ENCODE measurements at places on chromosomes 4 and X.

DNA sequence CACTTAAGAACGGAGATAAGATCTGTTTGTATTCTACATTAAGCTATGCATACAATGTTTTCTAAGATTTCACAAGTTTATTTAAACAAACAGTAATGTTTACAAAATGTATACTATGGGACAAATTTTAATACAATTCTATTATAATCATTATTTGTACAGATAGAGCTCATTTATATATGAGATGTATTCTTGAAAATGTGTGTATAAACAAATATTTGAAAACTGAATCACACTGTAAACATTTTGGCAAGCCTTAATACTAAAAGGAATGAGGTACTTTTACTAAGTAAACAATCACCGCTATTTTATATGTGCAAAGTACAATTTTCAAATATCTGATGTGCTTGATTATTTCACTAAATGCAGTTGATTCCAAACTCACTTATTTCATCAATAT lies 119.2 kb upstream of the MAB21L2 start:
- no peak for DNase-seq

DNA sequence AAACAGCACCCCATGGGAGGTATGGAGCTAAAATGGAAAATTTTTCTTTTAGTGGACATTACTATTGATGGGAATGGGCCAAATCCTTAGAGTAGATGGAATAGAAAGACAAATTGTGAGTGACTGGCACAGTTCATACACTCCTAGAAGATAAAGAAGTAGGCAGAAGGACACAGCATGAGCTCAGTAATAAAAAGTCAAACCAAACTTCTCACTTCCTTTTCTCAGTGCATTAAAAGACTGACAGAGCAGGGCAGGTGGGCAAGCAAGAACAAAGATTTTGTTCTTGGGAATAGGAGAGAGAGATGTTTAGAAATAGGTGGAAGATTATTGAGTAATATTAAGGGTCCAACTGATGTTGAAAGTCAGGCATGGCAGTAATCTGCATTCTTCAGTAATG lies 132.5 kb downstream of the ATP10D start:
- no peak for DNase-seq

- DNase-seq: peak; percentile 59
These were observed 243.8 kb upstream of the JADE1 start for GRCh38 chr4:128565565-128566186.

- DNase-seq: no peak
These were observed 53.7 kb downstream of the MID1 start for GRCh38 chrX:10566716-10567097.
